ENCODE measurements at places on chromosomes 7 and 10.
A peak's percentile ranks its signal among the peaks of the same experiment; 100 is the strongest.

GRCh38 chr10:122962405-122962804 lies 8.4 kb upstream of the C10orf88 start:
- DNase-seq: no peak

DNA sequence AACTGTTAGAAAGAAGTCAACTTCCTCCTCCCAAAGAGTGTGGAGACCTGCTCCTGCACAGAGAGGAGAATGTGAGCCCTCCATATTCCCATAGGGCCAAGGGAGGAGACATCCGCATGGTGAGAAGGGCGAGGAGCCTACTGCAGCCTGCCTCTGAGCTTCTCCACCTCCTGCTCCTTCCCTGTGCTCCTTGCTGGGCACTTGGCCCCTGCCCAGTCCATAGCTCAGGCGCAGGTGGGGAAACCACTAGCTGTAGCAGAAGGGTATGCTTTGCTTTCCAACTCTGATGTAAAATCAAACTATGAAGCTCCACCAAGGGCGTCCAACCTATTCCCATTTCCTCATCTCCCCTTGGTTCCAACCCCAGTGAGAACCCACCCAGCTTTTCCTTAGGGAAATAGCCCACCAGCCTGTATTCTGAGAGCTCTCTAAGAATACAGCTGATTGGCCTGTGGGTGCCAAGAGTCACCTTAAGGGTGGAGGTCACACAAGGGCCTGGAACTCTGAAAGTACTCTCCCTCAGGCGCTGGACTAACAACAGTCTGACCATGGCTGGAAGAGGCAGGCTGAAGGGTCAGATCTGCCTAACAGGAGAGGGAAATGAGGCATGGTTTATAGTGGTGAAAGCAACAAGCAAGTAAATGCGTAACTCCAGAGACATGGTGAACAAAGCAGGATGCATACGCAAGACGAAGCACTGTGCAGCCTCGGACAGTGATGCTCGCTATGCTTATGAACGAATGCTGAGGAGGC lies 13.9 kb downstream of the ZNF488 start:
- no peak for DNase-seq

GRCh38 chr7:132250480-132251326 lies 325.6 kb downstream of the PLXNA4 start:
- no peak for DNase-seq

DNA sequence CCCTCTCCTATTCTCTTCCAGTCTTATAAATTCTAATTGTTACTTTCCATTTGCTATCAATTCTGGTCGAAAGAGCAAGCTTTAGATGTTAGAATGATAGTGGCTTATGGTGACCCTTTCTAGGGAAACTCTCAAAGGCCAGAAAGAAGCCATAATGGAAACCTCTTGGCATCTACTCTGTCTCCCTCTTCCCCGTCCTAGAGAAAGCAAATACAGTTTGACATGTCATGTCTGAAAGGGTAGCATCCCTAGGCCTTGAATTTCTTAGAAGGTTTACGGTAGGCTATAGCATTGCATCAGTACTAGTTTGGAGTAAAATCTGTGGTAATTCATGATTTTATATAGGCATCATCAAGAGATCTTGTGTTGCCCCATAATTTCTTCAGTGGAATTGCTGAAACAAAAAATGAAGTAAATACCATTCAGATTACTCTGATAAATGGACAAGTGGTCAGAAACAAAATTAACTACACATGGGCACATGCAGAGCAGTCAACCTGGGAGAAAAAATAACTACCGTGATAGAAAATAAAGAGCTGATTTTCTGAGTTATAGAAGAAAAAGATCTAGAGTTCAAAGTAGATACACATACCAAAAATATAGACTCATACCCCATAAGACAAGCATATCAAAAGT lies 4.4 kb downstream of the PRKAR2B start:
- DNase-seq: no peak

- no peak for DNase-seq
Observed at GRCh38 chr7:41878309-41879295, 175.7 kb upstream of the INHBA start.

- no peak for DNase-seq
Observed at GRCh38 chr10:79376751-79377556, 29.7 kb downstream of the PPIF start.

DNA sequence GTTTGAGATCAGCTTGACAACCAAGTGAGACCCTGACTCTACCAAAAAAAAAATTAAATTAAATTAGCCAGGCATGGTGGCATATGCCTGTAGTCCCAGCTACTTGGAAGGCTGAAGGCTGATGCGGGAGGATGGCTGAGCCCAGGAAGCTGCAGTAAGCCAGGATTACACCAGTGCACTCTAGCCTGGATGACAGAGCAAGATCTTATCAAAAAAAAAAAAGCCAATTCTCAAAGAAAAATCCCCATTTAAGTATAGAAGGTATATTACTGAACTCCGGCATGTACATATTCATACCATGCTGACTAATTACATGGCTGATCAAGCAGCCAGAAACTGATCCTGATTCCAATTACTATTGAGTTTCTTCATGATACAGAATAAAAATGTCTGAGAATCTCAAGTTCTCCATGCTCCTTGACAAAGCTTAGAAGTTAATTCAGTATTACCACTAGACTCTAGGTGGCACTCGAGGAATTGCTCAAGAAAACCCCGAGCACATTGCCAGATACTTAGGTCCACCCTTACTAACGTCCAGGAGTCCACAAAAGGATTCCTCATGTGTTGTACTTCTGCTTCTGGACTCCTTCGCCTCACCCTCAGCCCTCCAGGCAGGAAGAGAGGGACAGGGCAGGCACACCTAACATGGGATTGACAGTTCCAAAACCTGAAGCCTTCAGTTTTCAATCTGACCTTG lies 148.9 kb downstream of the PARD3 start:
- DNase-seq: peak; percentile 54

DNA sequence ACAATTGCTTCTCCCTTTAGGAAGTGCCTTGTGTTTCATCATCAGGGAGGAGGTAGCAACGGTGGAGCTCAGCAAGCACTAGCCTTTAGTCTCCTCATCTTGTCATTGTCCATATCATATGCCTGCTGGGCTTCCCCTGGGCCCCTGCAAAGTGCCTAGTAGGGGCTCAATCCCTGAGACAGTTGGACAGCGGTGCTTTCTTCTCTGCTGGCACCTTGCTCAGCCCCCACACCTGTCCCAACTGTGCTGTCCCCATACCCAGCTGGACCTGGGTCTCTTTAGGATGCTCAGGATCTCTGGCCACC lies 5.5 kb downstream of the SMARCD3 start:
- DNase-seq: no peak

- no peak for DNase-seq
Observed at GRCh38 chr7:151068069-151068773, 8.8 kb downstream of the SLC4A2 start.

DNA sequence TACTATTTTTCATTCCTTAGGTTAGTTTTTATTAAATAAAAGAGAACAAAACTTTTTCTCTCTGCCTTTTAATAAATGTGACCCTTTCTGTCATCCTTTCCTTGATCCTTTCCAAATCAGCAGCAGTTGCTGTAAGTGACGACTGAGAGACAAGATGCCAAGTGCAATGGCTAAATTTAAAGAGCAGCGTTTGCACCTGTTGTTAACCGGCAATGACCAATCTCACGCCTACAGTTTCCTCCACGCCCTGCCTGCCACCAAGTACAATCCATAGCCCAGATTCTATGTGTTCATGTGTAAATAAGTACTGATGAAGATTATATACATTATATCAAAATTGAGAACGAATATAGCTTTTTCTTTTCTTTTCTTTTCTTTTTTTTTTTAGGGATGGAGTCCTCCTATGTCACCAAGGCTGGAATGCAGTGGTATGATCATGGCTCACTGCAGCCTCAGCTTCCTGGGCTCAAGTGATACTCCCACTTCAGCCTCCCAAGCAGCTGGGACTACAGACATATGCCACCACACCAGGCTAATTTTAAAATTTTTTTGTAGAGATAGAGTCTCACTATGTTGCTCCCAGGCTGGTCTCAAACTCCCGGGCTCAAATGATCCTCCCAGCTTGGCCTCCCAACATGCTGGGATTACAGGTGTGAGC lies 6.5 kb upstream of the MCU start:
- no peak for DNase-seq

GRCh38 chr7:155922067-155922816 lies 110.0 kb upstream of the SHH start:
- DNase-seq: no peak

DNA sequence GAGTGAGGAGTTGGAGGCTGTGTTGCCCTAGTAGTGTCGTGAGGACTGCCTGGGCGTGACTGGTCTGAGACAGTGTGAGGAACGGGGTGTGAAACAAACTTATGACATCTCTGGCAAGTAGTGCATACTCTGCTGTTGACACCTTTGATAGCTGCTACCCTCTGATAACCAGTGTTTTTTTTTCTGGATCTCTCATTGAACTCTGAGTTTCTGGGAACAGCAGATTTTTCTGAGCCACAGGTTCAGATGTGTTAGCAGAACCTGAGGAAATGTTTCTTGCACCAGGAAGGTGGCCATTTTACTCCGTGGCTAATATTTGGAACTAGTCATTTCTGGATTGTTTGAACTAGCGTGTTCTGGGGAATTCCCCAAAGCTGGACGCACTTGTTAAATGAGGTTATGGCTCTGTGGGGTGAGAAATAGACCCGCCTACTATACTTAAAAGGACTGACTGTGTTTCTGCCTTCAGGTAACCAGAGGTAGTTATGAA lies 52.9 kb downstream of the AUTS2 start:
- DNase-seq: peak; percentile 52

All from GM06990 (cell line).